ENCODE measurements at places on chromosomes 2 and 18.

DNA sequence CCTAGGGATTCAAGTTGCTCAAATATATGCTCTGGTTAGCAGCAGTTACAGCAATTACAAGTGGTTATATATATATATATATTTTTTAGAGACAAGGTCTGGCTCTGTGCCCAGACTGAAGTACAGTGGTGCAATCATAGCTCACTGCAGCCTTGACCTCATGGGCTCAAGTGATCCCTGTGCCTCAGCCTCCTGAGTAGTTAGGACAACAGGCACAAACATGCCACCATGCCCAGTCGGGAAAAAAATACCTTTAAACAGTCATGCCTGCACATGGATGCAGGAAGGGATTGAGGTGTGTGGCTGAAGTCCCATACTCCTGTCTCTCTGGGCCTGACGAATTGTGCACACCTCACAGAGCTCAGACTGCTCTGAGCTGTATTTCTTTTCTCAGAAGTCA, 19.6 kb upstream of the DNAH7 start:
- DNase-seq, result no peak

DNA sequence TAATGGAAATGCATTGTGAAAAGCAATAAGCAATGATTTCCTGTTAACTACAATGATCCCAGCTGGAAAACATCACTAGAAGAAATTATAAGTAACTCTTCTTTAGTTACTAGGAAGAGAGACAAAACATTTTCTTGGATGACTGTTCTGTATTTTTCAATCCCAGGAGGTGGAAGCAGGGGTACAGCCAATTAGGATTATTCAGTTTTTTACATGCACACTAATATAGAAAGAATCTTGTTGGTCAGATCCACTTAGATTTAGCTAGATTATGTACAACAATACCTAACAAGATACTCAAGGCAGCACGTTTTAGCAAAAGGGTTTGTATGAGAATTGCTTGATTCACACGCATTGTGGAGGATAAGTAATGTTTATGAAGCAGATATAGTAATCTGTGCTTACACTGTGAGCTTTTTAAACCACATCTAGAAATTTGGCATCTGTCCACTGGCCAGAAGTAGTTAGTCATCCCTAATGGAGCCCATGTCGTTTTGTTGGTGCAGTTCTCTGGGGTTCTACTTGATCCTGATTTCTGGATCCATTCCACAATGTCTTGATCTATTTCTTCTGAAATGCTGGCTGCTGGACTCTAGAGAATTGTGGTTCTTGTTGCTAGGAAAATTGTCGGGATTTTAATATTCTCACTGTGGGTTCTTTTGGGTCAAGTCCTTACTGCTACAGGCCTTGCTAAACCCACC, 199.7 kb downstream of the ADCYAP1 start:
- no peak for DNase-seq

DNA sequence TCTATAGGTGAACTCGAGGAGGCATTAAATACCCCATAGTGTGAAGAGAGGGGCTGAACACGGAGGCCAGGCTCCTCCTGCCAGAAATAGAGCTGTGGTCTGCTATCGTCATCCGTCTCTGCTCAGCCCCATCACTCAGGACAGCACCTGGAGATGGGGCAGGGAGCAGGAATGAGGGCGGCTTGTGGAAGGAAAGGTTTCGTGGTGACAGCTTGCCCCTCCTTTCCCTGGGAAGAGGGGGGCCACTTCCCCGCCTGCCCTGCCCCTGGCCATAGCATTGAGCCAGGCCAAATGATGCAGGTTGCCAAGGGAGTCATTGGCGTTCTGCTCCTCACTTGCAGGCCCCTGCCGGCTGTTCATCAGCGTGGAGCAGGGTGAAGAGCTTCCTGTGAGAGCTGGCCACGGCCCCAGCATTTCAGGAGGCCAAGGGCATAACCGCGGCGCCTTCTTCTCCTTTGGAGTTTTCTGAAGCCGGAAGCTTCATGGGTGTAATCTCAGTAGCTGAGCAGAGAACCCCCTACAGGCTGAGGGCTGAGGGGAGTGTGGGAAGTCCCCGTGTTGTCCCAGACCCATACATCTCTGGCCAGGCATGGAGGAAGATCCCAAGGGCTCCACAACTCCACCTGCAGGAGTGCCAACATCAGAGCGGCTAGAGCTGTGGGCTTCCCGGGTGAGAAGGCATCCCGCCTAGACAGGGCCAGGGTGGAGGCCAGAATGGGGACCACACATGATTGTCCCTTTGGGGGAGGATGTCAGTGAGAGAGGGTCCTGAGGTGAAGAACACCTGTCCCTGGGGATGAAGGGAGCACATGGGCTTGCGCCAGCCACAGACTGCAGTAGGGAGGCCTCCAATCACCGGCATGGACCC, 112.5 kb upstream of the GLI2 start:
- no peak for DNase-seq

GRCh38 chr2:183495589-183496267, 371.5 kb downstream of the NUP35 start:
- no peak for DNase-seq

DNA sequence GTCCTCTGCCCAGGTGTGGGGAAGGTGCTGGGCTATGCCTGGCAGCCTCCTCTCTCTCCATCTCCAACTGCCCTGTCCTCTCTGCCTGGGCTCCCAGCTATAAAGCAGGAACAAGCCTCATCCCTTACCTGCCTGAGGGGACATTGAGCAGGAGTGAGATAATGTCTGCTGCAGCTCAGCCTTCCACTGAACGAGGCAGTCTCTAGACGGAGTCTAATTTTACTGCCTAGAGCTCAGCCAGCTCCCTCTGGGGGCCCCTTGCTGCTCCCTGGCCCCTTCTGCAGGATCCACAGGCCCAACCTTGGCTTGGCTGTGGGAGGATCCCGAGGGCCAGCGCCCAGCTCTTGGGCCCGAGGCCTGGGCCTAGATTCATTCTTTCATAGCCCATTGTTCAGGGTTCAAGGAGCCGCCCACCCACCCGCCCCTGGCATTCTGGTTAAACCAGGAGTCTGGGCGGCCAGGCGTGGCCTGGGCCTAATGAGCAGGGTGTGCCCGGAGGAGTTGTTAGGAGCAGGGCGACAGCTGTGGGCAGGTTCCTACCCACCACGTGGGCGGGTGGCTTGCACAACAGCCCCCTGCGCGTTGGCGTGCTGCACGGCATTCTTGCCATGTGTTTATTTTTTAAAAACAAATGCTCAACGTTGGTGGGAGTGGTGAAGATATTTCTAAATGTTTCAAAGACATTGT, 44.6 kb downstream of the FOSL2 start:
- DNase-seq, result no peak

- no peak for DNase-seq
These were observed 164.3 kb downstream of the TRABD2A start for GRCh38 chr2:84716564-84716963.

DNA sequence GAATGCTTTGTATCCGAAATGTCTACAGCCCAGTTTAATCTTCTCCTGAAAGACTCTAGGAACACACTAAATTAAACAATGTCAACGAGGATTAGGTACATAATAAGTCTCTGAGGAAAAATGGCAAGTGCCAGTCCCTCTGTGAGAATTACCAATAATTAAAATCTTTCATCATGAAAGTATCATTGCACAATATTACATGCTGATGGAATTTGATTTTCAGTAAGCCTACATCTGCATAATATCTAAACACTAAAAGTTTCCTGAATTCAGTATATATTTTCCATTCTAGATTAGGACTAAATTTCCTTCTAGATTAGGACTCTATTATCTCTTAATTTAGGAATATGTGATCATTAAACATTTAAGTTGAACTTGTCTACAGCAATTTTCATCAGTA, 132.1 kb downstream of the LRP2 start:
- DNase-seq, result no peak

- DNase-seq, result no peak
These were observed 383.3 kb downstream of the RBM43 start for GRCh38 chr2:150878356-150878755.

- no peak for DNase-seq
These were observed 32.2 kb upstream of the CREB1 start for GRCh38 chr2:207497596-207497995.

All from cortex of kidney (tissue), 1 donor.